ENCODE measurements at places on chromosomes 2 and 18.

- no peak for DNase-seq
- H3K27ac ChIP-seq, result no peak overlapping the region
- H3K36me3 ChIP-seq, result peaks cover 2% of the 10 kb centered on the region
- H3K4me1 ChIP-seq, result no peaks in the 10 kb centered on the region
These were observed 124.2 kb upstream of the HS6ST1 start for GRCh38 chr2:128442891-128443302.

DNA sequence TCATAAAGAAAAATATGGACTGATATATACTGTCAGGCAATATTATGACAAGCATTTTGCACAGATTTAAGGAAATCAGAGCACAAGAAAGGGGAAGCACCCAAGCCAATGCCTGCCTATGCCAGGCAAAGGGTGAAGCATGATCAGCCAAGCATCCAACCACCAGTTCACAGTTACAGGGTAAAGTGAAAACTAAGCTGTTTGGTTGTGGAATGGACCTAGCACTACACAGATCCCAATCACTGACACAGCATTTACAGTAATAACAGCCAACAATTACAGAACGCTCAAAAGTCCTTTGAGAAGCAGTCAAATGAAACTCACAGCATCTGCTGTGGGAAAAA, 90.3 kb downstream of the SP3 start:
- peaks cover 38% of the 10 kb centered on the region for H3K27me3 ChIP-seq
- H3K4me1 ChIP-seq, result peaks cover 3% of the 10 kb centered on the region
- H3K4me3 ChIP-seq, result no peak overlapping the region
- no peaks in the 10 kb centered on the region for H3K36me3 ChIP-seq
- no peak overlapping the region for H3K27ac ChIP-seq
- DNase-seq, result no peak

DNA sequence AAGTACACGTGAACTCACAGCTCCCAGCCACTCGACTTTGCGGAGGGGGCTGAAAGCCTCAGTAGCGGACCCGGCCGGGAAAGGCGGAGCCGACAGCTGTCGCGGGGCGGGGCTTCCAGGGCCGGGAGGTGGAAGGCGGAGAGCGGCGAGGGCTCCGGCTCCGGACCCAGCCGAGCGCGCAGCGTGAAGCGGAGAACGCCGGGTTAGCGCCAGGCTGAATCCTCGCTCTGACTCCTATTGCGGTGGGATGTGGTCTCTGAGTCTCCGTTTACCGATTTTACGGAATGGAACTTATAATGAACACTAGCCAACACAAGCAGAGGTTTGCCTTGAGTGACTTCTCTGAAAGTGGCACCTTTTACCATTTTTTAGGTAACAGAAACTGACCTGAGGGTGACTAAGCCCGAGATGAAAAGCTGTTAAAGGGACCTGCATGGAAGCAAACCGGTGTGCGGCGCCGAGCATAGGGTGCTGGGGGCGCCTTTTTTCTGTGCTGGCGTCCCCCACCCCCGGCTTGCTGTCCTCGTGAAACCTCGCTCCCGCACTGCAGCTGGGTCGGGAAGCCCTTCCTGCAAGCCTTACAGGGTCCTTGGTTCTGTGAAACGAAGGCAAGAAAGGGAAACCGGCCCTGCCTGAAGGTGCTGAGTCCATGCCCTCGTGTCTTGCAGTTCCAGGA, 72.9 kb downstream of the EN1 start:
- H3K4me3 ChIP-seq, result peak overlapping the region; percentile 69
- peaks cover 2% of the 10 kb centered on the region for H3K4me1 ChIP-seq

GRCh38 chr2:143697744-143698143, 568.5 kb downstream of the ARHGAP15 start:
- H3K36me3 ChIP-seq, result peaks cover 3% of the 10 kb centered on the region
- DNase-seq, result no peak
- no peaks in the 10 kb centered on the region for H3K27me3 ChIP-seq
- peaks cover 17% of the 10 kb centered on the region for H3K4me1 ChIP-seq
- H3K4me3 ChIP-seq, result no peak overlapping the region

- peak overlapping the region; percentile 0 for H3K27ac ChIP-seq
- H3K4me3 ChIP-seq, result no peak overlapping the region
- peaks cover 2% of the 10 kb centered on the region for H3K4me1 ChIP-seq
- H3K27me3 ChIP-seq, result peaks cover 39% of the 10 kb centered on the region
- H3K36me3 ChIP-seq, result peaks cover 2% of the 10 kb centered on the region
- DNase-seq, result no peak
These were observed 218.8 kb downstream of the DYSF start for GRCh38 chr2:71671895-71672825.

DNA sequence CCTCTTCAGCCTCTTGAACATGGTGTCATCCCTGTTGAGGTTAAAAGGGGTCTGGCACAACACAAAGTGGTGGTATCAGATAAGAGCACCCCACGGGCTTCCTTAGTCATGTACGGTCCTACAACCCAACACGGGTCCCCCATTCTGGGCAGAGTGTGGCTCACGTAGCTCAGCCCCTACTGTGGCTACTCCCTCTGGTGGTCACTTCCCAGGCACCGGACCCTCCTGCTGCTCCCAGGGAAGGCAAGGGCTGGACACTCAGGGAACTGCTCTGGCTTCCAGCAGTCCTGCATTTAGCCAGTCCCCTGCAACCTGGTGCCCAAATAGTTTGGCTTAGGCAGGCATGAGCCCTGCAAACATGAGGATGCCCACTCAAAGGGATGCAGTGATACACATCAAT, 58.6 kb downstream of the GALNT14 start:
- no peaks in the 10 kb centered on the region for H3K4me1 ChIP-seq
- H3K27me3 ChIP-seq, result peaks cover 58% of the 10 kb centered on the region
- H3K4me3 ChIP-seq, result no peak overlapping the region
- no peak for DNase-seq

- peaks cover 7% of the 10 kb centered on the region for H3K4me1 ChIP-seq
- no peaks in the 10 kb centered on the region for H3K36me3 ChIP-seq
- H3K4me3 ChIP-seq, result no peak overlapping the region
- H3K27ac ChIP-seq, result no peak overlapping the region
- H3K27me3 ChIP-seq, result no peaks in the 10 kb centered on the region
These were observed 236.1 kb upstream of the SIX3 start for GRCh38 chr2:44705356-44705755.

DNA sequence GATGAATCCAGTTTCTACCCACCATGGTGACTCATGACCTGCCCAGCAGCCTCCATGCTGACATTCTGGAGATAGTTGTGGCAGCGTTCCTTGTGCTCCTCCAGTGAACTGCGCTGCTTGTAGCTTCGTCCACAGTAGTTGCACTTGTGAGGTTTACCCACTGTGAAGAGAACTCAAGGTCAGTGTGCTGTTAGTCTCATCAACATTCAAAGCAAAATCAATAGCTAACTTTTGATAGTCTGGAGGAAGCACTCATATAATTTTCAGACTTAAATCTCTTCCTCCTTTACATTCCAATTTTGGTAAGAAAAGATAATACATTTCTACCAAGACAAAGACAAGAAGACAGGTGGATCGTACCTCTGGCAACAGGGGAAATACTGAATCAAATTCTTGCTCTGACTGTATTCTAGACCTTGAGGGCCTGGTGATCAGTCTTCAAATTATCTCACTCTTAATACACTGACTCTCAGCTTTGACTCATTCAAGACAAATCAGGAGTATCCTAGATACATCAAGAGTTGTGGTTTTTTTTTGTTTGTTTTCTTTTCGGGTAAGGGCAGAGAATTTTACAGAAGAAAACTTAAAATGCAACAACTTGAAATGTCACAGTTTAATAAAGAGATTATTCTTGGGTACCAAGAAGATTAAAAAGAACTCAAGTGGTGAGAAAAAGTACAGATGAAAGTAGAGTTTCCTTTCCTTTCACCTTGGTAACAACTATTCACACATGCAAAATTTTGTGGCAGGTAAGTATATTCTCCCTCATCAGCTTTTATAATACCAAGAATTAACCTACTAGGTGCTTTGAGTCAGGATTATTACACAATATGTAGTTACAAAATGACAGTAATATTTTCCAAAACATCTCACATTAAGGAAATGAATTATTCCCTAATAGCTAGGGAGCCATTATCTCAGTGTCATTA, 129.2 kb downstream of the IKZF2 start:
- no peaks in the 10 kb centered on the region for H3K27me3 ChIP-seq
- no peak for DNase-seq
- H3K4me3 ChIP-seq, result no peak overlapping the region
- peaks cover 2% of the 10 kb centered on the region for H3K4me1 ChIP-seq
- no peaks in the 10 kb centered on the region for H3K36me3 ChIP-seq

DNA sequence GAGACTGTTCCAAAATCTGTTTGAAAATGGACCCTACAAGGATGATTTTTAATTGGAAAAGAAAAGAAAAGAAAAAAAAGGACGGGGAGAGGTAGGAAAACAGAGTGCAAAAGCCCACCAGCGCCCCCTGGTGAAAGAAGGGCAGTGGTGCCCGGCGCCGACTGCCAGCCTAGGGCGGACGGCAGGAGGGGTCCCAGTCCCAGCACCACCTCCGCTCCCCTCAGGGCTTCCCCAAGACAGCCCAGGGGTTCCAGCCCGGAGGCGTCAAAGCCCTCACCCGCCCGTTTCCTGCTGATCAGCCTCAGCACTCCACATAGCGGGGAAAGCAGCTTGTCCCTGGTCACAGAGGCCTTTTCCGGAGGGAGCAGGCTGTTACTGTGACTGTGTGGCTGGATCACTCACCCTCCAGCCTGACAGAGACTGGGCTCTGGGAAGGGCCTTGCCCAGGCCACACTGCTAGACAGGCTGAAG, 213.9 kb downstream of the TFCP2L1 start:
- H3K36me3 ChIP-seq, result no peaks in the 10 kb centered on the region
- no peak for DNase-seq
- H3K4me1 ChIP-seq, result peaks cover 10% of the 10 kb centered on the region
- H3K27me3 ChIP-seq, result peaks cover 15% of the 10 kb centered on the region
- no peak overlapping the region for H3K4me3 ChIP-seq

GRCh38 chr2:26612522-26613240, 28.5 kb downstream of the CIB4 start:
- no peak for DNase-seq
- H3K27ac ChIP-seq, result no peak overlapping the region
- H3K27me3 ChIP-seq, result peaks cover 43% of the 10 kb centered on the region
- H3K4me3 ChIP-seq, result no peak overlapping the region
- no peaks in the 10 kb centered on the region for H3K36me3 ChIP-seq

GRCh38 chr2:25490217-25490616, 148.5 kb upstream of the DNMT3A start:
- H3K27ac ChIP-seq, result no peak overlapping the region
- H3K27me3 ChIP-seq, result no peaks in the 10 kb centered on the region
- H3K36me3 ChIP-seq, result peaks cover 5% of the 10 kb centered on the region
- H3K4me3 ChIP-seq, result no peak overlapping the region
- peaks cover 7% of the 10 kb centered on the region for H3K4me1 ChIP-seq

GRCh38 chr2:44616667-44617155, 255.0 kb downstream of the CAMKMT start:
- H3K4me3 ChIP-seq, result no peak overlapping the region
- H3K27ac ChIP-seq, result no peak overlapping the region
- no peaks in the 10 kb centered on the region for H3K27me3 ChIP-seq
- H3K36me3 ChIP-seq, result no peaks in the 10 kb centered on the region
- no peak for DNase-seq
- H3K4me1 ChIP-seq, result peaks cover 6% of the 10 kb centered on the region

DNA sequence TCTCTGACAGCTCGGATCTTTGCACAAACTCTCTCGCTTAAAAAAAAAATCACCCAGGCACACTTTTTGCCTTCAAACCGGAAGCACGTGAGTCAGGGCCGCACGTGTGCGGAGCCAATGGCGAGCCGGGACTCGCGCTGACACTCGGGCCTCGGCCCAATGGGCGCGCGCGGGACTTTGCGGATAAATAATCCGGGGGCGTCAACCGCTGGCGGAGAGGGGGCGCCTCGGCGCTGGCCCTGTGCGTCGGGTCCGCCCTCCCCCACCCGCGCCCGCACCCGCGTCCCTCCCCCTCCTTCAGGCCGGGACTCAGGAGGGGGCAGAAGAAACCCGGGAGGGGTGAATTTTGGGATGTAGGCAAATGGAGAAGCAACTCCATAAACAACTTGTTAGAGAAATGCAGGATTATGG, 319 bp upstream of the EN1 start:
- H3K27me3 ChIP-seq, result peaks cover 82% of the 10 kb centered on the region
- peak overlapping the region; percentile 11 for H3K27ac ChIP-seq
- H3K4me3 ChIP-seq, result peak overlapping the region; percentile 73

DNA sequence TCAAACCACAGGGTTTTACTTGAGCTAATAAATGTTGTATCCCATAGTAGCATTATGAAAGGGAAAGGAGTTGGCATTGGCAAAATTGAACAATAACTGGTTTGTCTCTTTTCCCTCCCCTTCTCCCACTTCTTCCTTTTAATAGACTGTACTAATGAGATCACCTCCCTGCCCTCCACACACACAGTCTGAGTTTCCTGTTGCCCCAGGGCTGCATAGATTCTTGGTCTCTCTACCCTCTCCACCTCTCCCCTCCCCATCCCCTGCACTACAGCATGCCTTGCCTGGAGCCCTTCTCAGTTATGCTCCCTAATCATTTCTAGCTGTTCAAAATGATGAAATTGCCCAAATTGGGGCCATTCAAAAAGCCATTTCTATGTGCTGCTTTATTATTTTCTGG, 37.2 kb upstream of the NEMP2 start:
- peaks cover 7% of the 10 kb centered on the region for H3K4me1 ChIP-seq
- no peaks in the 10 kb centered on the region for H3K36me3 ChIP-seq
- H3K4me3 ChIP-seq, result no peak overlapping the region
- DNase-seq, result no peak

- DNase-seq, result no peak
- no peak overlapping the region for H3K27ac ChIP-seq
- no peak overlapping the region for H3K4me3 ChIP-seq
- H3K27me3 ChIP-seq, result no peaks in the 10 kb centered on the region
- H3K4me1 ChIP-seq, result peaks cover 4% of the 10 kb centered on the region
- peaks cover 6% of the 10 kb centered on the region for H3K36me3 ChIP-seq
These were observed 135.2 kb upstream of the NFATC1 start for GRCh38 chr18:79260510-79260909.

GRCh38 chr2:70949086-70949485, 13.4 kb downstream of the ATP6V1B1 start:
- H3K4me3 ChIP-seq, result no peak overlapping the region
- DNase-seq, result no peak
- peaks cover 32% of the 10 kb centered on the region for H3K27me3 ChIP-seq

- no peak overlapping the region for H3K4me3 ChIP-seq
- no peak overlapping the region for H3K27ac ChIP-seq
- DNase-seq, result no peak
- no peaks in the 10 kb centered on the region for H3K27me3 ChIP-seq
- no peaks in the 10 kb centered on the region for H3K36me3 ChIP-seq
These were observed 40.5 kb upstream of the BMP10 start for GRCh38 chr2:68911709-68912108.

GRCh38 chr2:121831841-121832240, 76.4 kb downstream of the TSN start:
- DNase-seq, result no peak
- H3K4me3 ChIP-seq, result no peak overlapping the region
- peaks cover 4% of the 10 kb centered on the region for H3K4me1 ChIP-seq

- peaks cover 2% of the 10 kb centered on the region for H3K36me3 ChIP-seq
- no peaks in the 10 kb centered on the region for H3K27me3 ChIP-seq
- H3K4me3 ChIP-seq, result no peak overlapping the region
- H3K4me1 ChIP-seq, result no peaks in the 10 kb centered on the region
- DNase-seq, result no peak
These were observed 42.2 kb upstream of the TBR1 start for GRCh38 chr2:161373942-161374341.

Measured in T-helper 17 cell (primary cell).